Fibroblast of villous mesenchyme (primary cell): ENCODE measurements at places on chromosomes 3 and 15. TPM values are rescaled to one million over a fixed set of nuclear protein-coding genes. Genes with fewer than 3 reads are reported as not detected.

GRCh38 chr3:31421314-31422048, 111.2 kb upstream of the STT3B start:
- DNase-seq, result no peak

GRCh38 chr15:98903377-98904018, 104.1 kb downstream of the PGPEP1L start:
- peak; percentile 90 for DNase-seq

- DNase-seq, result no peak
These were observed 50.9 kb downstream of the HCN4 start for GRCh38 chr15:73317651-73318462.

DNA sequence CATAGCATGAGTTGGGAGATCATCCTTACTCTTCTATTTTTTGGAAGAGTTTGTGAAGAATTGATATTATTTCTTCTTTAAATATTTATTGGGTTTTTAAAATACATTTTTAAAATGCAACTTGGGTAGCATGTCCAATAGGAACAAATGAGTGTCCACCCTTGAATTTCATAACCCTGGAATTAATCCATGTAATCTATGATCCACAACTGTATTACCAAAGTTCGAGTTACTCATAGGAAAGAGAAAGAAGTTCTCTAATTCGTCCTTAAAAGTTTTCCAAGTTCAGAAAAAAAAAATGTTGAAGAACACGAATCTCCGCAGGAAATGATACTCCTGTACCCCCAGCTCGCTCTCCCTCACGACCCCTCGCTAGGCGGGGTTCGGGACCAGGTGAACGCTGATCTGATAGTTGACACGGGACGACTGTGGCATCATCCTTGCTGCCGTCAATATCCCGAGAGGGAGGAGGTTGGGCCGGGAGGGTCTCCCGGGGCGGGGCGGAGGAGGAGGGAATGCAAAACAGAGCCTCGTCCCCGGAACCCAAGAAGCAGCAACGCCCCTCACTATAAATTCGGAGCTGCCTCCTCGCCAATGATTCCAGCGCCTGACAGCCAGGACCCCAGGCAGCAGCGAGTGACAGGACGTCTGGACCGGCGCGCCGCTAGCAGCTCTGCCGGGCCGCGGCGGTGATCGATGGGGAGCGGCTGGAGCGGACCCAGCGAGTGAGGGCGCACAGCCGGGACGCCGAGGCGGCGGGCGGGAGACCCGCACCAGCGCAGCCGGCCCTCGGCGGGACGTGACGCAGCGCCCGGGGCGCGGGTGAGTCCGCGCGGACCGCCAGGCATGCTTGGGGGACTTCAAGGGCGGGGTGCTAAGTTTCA, at the start of gene AGTR1:
TSS of gene AGTR1 (plus strand) at position 598 of the 884 bp plus-strand sequence. CDS start 43,133 bp downstream, outside the sequence.
- DNase-seq, result peak; percentile 11

DNA sequence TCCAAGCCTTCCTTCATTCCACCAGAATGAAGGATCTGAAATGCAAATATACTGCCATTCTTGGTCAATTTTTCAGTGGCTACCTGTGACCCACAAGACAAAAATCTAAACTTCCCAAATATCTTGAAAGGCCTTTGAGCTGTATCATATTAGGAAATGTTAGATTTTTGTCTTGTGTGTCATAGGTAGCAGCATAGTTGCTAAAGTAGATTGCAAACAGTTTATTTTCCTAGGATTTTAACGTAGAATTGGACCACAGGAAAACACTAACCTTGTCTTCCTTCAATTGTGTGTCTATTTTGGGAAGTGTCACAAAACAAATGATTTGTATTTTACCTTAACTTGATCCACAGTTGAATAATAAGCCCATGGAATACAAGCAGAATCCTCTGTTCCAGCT, 42.4 kb downstream of the CP start:
- DNase-seq, result peak; percentile 52

GRCh38 chr3:149898771-149899170, 71.9 kb downstream of the PFN2 start:
- DNase-seq, result peak; percentile 30

SLC9C1 gene
- under 0.01 TPM in 1 of 2 replicates, not detected in the other for total RNA-seq

IL5RA gene
- not detected in 2 replicates for total RNA-seq

ILDR1 gene
- not detected in 2 replicates for total RNA-seq

GOLGA6L4 gene
- 1.3 TPM in 2 replicates for total RNA-seq
